ENCODE measurements at places on chromosomes 16 and 17. TPM values are rescaled to one million over a fixed set of nuclear protein-coding genes. Genes with fewer than 3 reads are reported as not detected.

The MPP2 gene
- 0.37 TPM for total RNA-seq

The GLOD4 gene
- total RNA-seq: 46.7 TPM

The CMTM2 gene
- not detected for total RNA-seq

The CIITA gene
- 0.30 TPM for total RNA-seq

The STAT5B gene
- total RNA-seq: 18.1 TPM

The MRTFB gene
- 5.1 TPM for total RNA-seq

The CA4 gene
- not detected for total RNA-seq

The SOX8 gene
- total RNA-seq: not detected

The BORCS6 gene
- 6.5 TPM for total RNA-seq

The HSD17B2 gene
- total RNA-seq: 4.4 TPM

The VMP1 gene
- 67.1 TPM for total RNA-seq

The CCDC78 gene
- 4.2 TPM for total RNA-seq

The CREBBP gene
- 14.1 TPM for total RNA-seq

The MILR1 gene
- 7.3 TPM for total RNA-seq

The ZFP3 gene
- total RNA-seq: not detected

The ZNF19 gene
- 0.90 TPM for total RNA-seq

The PIK3R6 gene
- total RNA-seq: not detected

The CDT1 gene
- total RNA-seq: 64.6 TPM

The HOXB5 gene
- 0.47 TPM for total RNA-seq

The FNDC8 gene
- total RNA-seq: not detected

The CD300H gene
- not detected for total RNA-seq

The TBX6 gene
- total RNA-seq: 0.90 TPM

The AGRP gene
- total RNA-seq: not detected

The GH2 gene
- total RNA-seq: not detected

The CLEC18A gene
- total RNA-seq: 0.10 TPM

The GAS7 gene
- 0.76 TPM for total RNA-seq

The SLC43A2 gene
- total RNA-seq: 3.5 TPM

The KRTAP1-5 gene
- not detected for total RNA-seq

The CDRT15L2 gene
- not detected for total RNA-seq

The COTL1 gene
- 187 TPM for total RNA-seq

The TP53TG3F gene
- total RNA-seq: not detected
